Thoracic aorta (tissue), 2 donors: ENCODE measurements at places on chromosomes 6 and 20. TPM values are rescaled to one million over a fixed set of nuclear protein-coding genes. Genes with fewer than 3 reads are reported as not detected.
A peak's percentile ranks its signal among the peaks of the same experiment; 100 is the strongest.

FAM229B gene
- total RNA-seq = 23.7 TPM

GRCh38 chr6:54307439-54307910, 766 bp upstream of the TINAG start:
- no peaks in the 10 kb centered on the region for H3K27me3 ChIP-seq
- no peak overlapping the region for H3K4me3 ChIP-seq
- H3K36me3 ChIP-seq = no peaks in the 10 kb centered on the region
- DNase-seq = no peak
- no peak overlapping the region for H3K27ac ChIP-seq

- no peak overlapping the region for H3K27ac ChIP-seq
- H3K4me3 ChIP-seq = no peak overlapping the region
- no peaks in the 10 kb centered on the region for H3K36me3 ChIP-seq
Measured at GRCh38 chr6:114446342-114446741, 103.5 kb upstream of the HS3ST5 start.

- no peak overlapping the region for H3K27ac ChIP-seq
- no peaks in the 10 kb centered on the region for H3K36me3 ChIP-seq
Measured at GRCh38 chr6:15417811-15418210, 171.9 kb downstream of the JARID2 start.

DNA sequence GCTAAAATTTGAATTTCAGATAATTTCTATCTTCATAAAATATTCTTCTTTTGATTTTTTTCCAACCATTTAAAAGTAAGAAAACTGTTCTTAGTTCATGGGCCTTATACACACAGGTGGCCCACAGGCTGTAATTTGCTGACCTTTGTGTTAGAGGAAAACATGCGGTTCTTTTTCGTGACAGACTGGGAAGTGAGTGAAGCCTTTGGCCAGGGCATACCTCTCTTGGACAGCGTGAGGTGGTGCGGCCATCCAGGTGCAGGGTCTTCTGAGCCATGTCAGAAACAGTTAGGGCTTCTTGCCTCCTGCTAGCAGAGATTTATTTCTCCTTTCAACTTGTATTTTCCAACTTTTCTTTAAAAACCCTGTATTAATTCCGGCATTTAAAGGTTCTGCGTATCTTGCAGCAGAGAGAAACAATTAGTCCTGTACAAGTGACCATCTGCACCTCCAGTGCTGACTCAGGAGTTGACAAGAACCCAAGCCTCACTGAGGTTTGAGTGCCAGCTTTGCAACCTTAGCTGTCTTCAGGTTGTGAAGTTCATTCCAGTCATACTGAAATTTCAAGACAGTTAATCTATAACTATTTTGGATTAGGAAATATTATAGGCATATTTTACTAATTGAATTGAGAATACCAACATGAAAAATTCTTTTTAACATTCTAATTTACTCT, 177.8 kb downstream of the LY86 start:
- H3K4me3 ChIP-seq = no peak overlapping the region
- DNase-seq = no peak
- no peaks in the 10 kb centered on the region for H3K4me1 ChIP-seq
- H3K27ac ChIP-seq = no peak overlapping the region

GRCh38 chr6:137709424-137710236, 157.4 kb upstream of the TNFAIP3 start:
- no peaks in the 10 kb centered on the region for H3K27me3 ChIP-seq
- no peak overlapping the region for H3K4me3 ChIP-seq
- H3K27ac ChIP-seq = no peak overlapping the region
- H3K4me1 ChIP-seq = peaks cover 6% of the 10 kb centered on the region
- DNase-seq = no peak
- H3K36me3 ChIP-seq = no peaks in the 10 kb centered on the region

DNA sequence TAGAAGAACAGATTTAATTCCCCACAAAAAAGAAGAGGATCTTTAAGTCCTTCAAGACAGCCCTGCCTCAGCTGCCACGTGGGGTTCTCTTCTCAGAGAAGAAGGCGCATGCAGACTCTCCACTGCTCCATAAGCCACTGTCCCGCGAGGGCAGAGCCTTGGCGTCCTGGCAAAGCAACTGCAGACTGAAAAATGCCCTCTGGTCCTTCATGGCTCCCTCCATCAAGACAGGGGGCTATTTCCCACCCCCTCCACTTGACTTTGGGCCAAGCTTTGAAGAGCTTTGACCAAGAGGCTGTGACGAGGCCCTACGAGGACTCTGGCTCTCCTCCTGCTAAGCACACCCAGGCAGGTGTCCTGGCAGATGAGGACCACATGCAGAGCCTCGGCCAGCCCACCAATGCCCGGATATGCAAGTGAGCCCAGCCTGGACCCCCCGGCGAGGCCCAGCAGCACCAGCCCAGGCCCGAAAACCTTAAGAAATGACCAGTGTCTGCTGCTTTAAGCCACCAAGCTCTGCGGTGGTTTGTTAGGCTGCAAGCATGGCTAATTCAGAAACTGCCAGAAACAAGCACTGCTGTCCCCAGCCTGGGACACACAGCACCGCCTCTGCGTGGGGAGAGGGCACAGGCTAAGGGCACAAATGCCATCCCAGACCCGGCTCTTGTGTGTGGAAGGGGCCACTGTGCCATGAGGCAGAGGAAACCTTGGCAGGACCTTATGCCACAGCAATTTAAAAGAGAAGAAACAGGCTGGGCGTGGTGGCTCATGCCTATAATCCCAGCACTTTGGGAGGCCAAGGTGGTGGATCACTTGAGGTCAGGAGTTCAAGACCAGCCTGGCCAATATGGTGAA, 16.1 kb downstream of the GMEB2 start:
- no peaks in the 10 kb centered on the region for H3K4me1 ChIP-seq
- H3K27ac ChIP-seq = no peak overlapping the region
- DNase-seq = no peak
- H3K4me3 ChIP-seq = no peak overlapping the region

GRCh38 chr6:86715676-86716075, 221.7 kb upstream of the HTR1E start:
- H3K36me3 ChIP-seq = no peaks in the 10 kb centered on the region
- H3K4me1 ChIP-seq = no peaks in the 10 kb centered on the region
- no peaks in the 10 kb centered on the region for H3K27me3 ChIP-seq
- no peak overlapping the region for H3K27ac ChIP-seq

DNA sequence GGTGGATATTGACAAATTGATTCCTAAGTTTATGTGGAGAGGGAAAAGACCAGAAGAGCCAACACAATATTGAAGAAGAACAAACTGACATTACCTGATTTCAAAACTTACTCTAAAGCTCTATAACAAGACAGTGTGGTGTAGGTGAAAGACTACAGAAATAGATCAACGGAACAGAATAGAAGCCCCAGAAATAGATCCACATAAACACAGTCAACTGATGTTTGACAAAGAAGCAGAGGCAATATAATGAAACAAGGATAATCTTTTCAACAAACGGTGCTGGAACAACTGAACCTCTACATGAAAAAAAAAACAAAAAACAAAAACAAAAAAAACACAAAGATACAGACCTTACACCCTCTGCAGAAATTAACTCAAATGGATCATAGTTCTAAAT, 50.2 kb downstream of the MAP3K5 start:
- H3K4me3 ChIP-seq = no peak overlapping the region
- no peak for DNase-seq
- no peak overlapping the region for H3K27ac ChIP-seq
- H3K4me1 ChIP-seq = peaks cover 83% of the 10 kb centered on the region

DNA sequence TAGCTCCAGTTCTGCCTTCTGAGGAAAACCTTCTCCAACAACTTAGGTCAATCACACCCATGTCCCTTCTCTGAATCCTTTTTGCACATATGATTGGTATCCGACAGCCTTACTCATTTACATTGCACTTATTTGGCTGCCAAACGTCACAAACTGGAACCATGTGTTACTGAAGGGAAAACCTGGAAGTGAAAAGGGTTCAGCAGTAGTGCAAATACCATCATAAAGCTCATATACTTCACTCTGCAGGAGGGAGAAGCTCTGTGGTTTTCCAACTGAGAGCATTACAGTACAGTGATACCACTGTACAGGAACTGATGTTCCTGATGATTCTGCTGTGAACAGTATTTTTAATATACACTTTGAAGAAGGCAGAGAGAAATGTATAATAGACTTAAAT, 87.8 kb downstream of the SLC16A10 start:
- H3K36me3 ChIP-seq = no peaks in the 10 kb centered on the region
- no peak overlapping the region for H3K4me3 ChIP-seq
- H3K4me1 ChIP-seq = no peaks in the 10 kb centered on the region
- H3K27ac ChIP-seq = no peak overlapping the region

DNA sequence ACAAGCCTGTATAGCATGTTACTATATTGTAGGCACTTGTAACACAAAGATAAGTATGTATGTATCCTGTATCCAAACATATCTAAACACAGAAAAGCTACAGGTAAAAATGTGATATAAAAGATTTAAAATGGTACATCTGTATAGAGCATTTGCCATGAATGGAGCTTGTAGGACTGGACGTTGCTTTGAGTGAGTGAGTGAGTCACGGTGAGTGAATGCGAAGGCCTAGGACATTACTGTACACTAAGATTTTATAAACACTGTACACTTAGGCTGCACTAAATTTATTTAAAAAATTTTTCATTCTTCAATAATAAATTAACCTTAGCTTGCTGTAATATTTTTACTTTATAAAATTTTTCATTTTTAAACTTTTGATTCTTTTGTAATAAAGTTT, 136.9 kb downstream of the NKAIN2 start:
- no peak overlapping the region for H3K4me3 ChIP-seq
- H3K27ac ChIP-seq = no peak overlapping the region
- DNase-seq = no peak
- no peaks in the 10 kb centered on the region for H3K27me3 ChIP-seq

DNA sequence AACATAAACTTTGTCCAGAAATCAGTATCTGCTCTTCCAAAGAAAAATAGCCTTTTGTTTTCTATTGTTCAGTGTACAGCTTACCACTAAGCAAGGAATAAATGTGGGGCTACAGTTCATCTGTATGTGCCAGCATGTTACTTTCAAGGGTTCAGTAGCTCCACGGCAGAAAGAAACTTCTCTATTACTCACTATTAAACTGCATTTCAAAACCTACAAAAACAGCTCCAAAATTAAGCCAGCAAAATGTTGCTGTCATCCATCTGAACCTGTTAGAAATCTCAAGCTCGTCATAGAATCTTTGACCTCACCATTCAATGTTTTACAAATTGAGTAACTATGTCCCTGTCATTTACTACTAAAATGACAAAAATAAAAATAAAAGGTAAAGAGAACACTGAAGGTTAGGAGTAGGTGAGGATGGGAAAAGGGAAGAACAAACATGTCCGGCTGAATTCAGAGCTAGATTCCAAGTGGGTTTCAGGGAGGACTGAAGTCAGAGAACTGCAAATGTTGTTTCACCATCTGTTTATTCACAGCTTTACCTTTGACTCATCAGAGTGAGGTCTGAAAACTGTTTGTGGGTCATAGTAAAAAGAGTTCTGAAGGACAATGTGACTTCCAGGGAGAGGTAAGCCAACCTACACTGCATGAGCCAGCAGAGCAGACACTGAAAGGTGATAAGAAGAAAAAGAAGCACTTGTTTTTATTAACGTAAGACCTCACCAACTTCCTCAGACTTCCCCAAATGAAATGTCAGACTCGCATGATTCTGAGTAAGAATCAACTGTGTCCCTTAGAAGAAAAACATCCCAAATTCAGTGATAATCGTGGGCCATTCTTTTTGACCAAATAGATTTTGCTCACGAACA, 62.0 kb downstream of the ATXN1 start:
- H3K36me3 ChIP-seq = no peaks in the 10 kb centered on the region
- peak overlapping the region; percentile 55 for H3K27ac ChIP-seq
- DNase-seq = no peak
- H3K4me3 ChIP-seq = peak overlapping the region; percentile 67

- DNase-seq = no peak
- H3K36me3 ChIP-seq = no peaks in the 10 kb centered on the region
- H3K27ac ChIP-seq = no peak overlapping the region
- no peaks in the 10 kb centered on the region for H3K27me3 ChIP-seq
- H3K4me3 ChIP-seq = no peak overlapping the region
Measured at GRCh38 chr20:16701296-16701695, 28.5 kb upstream of the SNRPB2 start.

DNA sequence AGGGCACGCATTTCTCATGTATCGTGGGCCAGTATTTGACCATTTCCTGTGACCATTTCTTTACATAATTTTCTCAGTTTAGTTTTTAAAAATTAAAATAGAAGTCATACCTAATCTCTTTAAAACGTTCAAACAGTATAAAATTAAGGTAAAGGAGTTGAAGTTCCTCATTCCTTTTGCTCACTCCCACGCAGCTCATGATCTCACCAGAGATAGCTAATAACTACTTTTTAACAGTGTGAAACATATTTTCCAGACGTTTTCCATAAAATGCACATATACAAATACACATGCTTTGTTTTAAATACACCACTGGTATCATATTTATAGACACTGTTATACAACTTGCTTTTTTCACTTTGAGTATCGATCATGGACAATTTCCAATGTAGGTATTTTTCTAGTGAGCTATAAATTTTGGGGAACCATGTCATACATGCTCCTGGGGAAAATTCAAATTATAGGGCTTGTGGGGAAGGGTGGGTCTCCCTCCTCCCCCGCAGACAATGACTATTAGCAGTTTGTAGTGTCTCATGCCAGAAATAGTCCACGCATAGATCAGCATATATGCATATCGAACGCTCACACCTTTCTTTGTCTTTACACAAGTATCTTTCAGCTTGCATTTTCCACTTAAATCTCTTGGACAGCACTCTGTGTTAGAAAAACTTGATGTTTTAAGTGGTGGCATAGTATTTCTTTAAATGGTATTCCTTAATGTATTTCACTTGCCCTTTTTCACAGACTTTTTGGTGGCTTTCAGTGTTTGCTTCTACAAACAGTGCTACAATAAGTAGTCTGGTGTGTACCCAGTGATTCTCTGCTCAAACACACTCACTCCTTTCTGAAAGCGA, 145.5 kb upstream of the ZNF217 start:
- no peaks in the 10 kb centered on the region for H3K36me3 ChIP-seq
- no peak overlapping the region for H3K27ac ChIP-seq
- DNase-seq = no peak
- no peaks in the 10 kb centered on the region for H3K27me3 ChIP-seq

GRCh38 chr20:6495907-6496306, 271.6 kb upstream of the BMP2 start:
- no peaks in the 10 kb centered on the region for H3K27me3 ChIP-seq
- no peak overlapping the region for H3K27ac ChIP-seq
- DNase-seq = no peak
- H3K4me1 ChIP-seq = no peaks in the 10 kb centered on the region
